Stimulated activated CD8-positive, alpha-beta memory T cell treated with anti-CD3 and anti-CD28 coated beads, Interleukin-4, amount 100 ng/mL, for 48 hours (primary cell): ENCODE measurements at places on chromosomes 5 and 9.

DNA sequence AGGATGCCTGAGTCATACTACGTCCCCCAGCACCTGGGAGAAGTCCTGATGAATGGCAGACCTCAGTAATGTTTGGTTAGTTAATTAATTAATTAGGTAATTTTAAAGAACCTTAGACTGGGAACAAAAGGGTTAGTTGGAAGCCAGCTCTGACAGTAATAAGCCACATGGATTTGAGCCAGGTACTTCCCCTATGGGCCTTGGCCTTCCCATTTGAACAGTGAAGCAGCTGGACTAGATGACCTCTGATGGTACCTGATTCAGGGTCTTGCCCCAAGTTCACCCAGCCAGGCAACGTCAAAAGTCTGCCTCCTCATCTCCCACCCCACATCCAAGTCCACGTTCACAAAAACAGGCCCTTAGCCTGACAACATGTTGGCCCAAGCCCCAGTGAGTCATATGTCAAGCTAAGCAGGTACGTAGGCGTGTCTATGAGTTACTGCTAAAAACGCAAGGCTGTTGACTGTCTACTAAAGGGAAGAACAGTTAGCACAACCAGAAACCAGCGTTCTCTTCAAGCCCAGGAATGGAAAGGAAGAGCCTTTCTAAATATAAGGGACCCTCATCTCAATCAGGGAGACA is 303.2 kb downstream of the ACTL7B start:
- no peak for DNase-seq

DNA sequence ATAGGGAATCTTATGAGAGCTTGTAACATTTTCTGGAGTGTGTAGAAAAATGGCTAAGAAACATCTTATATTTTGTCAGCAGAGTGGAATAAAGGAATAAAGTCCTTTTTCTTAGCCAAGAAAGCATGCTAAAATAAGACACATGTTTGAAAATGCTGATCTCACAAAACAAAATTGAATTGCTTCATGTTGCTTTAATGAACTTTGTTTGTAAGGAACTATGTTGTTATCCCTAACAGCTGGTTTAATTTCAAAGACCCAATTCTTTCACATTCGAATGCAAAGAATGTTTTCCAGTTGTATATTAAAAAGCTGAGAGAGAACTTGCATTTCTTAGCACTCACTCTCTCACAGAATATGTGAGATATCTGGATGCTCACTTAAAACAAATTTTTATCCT is 107.6 kb downstream of the MUSK start:
- no peak for DNase-seq

GRCh38 chr9:29209748-29210291 is 1636.5 kb upstream of the C9orf72 start:
- DNase-seq, result no peak

GRCh38 chr5:138901716-138902115 is 26.6 kb upstream of the LRRTM2 start:
- DNase-seq, result no peak

DNA sequence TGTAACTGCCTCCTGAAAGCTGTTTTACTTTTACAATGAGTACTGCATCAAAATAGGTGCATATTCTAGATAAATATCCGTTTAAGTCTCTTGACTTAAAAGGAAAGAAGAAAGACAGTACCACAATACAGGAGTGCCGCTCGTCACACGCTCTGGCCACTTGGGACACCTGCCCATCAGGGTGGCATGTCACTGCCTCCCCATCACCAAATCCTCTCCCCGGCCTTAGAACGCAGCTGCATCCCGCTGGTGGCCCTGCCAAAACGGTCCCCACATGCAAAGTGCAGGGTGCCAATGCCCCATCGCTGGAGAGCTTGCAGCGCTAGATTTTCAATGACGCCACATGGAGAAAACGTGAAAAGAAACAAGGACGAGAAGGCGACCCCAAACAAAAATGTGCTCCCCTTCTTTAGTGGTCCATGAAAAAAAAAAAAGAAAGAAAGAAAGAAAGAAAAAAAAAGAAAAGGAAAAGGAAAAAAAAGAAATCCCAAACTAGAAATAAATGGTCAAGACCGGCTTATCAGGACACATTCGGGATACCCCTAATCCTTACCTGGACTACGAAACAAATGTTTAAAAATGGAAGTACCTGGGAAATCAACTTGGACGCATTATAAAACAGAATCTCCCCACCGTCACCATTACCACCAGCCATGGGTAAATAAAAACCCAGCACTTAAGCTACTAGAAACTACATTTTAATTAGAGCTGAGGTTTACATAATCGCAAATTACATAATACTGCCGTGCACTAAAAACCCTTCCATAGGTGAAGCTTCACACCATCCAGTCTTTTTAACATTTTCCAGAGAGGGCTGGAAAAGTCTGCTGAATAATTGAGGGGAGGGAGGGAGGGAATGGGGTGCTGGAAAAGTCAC is 1.0 kb downstream of the ANKH start:
- DNase-seq, result peak; percentile 76

DNA sequence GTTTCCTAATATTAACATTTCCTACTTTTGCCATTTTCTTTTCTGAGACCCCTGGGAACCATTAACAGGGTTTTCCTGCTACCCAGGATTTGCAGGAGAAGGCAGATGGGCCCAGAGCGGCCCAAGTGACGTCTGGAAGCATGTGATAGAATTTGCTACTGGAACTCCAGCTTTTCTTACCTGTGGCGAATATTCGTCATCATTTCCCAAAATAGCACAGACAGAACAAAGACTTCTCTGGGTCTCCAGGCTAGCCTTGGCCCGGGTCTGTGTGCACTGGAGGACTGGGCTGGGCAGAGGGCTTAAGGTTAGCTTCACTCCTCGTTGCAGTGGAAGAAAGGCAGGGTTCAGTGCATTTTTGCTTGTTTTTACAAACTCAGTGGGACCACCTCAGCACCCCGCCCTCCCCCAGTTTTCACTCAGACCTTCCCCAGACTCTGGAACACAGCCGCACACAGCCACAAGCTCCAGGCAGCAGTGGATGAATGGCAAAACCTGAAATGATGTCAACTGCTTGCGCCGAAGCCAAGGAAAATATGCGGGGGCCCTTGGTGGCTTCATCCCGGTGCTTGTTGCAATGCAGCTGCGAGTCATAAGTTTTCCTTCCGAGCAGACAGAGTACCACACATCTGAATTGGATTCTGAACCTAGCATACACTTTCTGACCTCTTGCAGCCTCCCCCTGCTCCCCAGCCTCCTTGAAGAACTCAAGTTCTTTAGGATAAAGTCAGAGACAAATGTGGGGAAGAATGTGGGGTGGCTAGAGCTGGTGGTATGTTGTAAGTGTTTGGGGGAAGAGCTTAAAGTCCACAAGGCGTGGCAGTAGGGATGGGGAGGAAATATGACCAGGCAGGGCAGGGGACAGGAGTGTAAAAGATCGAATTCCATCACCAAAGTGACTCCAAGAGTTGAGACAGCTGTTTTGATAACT is 586.0 kb downstream of the CCDC171 start:
- no peak for DNase-seq

DNA sequence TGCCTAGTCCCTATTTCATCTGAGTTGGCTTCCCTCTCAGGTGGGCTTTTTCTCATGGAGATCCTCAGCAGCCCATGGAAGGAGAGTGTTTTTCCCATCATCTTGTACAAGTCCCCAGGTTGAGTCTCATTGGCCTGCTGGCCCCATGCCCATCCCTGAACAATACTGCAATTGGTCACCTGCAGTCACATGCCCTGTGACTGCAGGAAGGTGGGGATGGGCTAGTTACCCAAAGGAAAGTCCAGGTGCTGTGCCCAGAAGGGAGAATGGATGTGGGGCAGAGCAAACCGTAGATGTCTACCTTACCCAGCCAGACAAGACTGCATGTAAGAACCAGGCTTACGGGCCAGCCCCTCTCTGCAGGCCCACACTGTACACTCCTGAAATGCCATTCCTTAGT is 54.0 kb upstream of the SAP30L start:
- DNase-seq, result no peak

DNA sequence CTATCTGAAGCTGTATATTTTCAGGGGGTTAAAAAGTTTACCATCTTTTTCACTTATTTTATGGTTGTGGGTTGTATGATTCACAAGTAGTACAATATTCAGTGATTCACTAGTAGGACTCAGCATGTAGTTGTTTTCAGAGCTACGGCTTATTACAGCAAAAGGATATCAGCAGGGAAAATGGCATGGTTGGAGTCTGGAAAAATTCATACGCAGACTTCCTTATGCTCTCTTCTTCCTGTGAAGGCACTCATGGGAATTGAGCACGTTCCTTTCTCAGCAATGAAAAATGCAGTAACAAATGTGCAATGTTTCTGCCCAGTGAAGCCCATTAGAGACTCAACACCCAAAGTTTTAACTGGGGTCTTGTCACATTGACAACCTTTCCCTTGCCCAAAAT is 250.5 kb downstream of the KCNN2 start:
- no peak for DNase-seq

DNA sequence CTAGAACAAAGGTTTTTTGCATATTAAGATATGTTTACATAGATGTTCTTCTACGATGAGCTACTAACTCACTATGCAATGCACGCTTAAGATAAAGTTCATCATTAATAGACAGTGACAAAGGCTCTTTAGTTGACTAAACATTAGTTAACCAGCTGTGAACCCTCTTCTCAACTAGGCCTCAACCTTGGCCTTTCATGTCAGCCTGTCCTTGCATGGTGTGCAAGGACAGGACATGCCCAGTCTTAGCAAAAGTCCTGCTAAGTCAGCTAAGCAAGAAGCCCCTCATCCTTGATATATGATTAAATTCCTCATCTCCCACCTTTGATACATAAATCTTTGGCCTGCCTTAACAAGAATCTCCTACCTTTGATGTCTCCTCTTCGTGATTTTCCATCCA is 50.9 kb downstream of the PLPP1 start:
- DNase-seq, result no peak

GRCh38 chr9:74573640-74574191 is 76.6 kb downstream of the RORB start:
- no peak for DNase-seq

- no peak for DNase-seq
Measured at GRCh38 chr5:116144103-116144502, 59.3 kb downstream of the COMMD10 start.
